ENCODE measurements at places on chromosomes 1 and 21. TPM values are rescaled to one million over a fixed set of nuclear protein-coding genes. Genes with fewer than 3 reads are reported as not detected.

ZC3H12A gene
- 35.4 TPM for total RNA-seq

TFF1 gene
- total RNA-seq: 233 TPM

NR0B2 gene
- 0.64 TPM for total RNA-seq

KMO gene
- 0.80 TPM for total RNA-seq

C8B gene
- not detected for total RNA-seq

GRCh38 chr1:159188375-159188788, 16.3 kb upstream of the ACKR1 start:
- peak; percentile 28 for DNase-seq

- no peak for DNase-seq
Measured at GRCh38 chr1:3429766-3430165, 24.7 kb upstream of the ARHGEF16 start.

DNA sequence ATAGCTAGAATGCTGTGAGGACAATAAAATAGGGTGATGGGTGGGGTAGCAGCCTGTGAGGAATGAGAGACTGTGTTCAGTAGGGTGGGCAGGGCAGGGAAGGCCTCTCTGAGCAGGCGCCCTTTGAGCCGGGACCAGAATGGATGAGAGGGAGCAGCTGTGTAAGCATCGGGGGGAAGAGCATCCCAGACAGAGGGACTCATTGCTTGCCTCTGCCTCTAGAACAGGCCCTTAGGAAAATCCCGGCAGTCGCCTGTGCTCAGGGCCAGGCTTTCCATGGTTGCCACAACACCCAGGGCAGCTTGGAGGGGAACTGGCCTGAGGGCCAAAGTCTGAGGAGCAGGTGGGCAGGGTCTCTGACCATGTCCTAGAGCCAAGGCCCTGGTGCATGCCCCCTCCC, 774 bp downstream of the SLC2A7 start:
- DNase-seq: no peak

DNA sequence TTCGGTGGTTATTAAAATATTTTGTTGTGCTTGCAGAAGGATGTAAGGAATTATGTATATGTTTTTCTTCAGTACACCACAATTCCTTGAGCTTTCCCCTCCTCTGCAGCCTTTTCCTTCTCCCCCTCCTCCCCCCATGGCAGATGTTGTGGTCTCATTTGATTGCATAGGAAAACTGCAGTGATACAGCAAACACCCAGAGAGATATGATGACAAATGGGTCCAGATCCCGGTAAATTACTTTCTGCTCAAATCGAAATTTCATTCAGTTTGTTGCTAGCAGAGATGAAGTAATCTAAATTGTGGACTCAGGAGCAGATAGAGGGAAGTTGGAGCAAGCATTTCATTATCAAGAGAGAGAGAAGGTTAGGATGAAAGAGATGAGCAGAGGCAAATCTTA, 9.9 kb downstream of the LMO4 start:
- DNase-seq: no peak

DNA sequence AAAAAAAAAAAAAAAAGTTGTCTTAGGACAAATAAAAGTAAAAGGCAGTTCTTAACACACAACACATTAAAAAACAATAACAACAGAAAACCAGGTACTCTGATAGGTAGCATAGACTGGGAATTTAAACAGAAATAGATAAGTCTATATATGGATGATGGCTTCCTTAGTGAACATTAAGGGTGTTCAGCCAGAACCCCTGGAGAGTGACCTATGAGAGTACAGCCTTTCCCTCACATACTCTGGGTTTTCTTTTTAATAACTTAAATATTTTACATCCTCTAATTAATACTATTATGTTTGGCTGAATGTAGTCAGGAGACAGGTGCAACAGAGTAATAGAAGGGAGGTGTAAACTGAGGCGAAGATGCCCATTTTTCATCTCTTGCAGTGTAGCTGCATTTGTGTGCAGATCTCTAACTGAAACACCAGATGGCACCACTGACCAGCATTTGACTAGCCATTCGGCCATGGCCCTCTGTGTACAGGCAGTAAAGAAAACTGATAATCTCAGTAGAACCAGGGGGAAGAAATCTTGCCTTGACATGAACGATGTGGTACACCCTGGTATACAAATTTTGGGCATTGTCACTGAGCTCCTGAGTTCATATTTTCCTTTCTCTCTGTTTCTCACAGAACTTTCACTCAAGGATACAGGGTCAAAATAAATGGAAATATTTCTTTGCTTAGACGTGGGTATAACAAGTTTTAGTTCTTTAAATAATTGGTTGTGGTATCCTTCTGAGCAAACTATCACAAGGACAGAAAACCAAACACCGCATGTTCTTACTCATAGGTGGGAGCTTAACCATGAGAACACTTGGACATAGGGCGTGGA, 7.6 kb downstream of the TTF2 start:
- DNase-seq: peak; percentile 34

- DNase-seq: no peak
Measured at GRCh38 chr1:178232949-178233348, 139.0 kb downstream of the RASAL2 start.

- no peak for DNase-seq
Measured at GRCh38 chr1:228740543-228741317, 5.5 kb downstream of the RHOU start.

GRCh38 chr1:12180903-12181302, 14.1 kb downstream of the TNFRSF1B start:
- no peak for DNase-seq

GRCh38 chr1:244412176-244412575, 39.5 kb downstream of the ADSS2 start:
- no peak for DNase-seq

DNA sequence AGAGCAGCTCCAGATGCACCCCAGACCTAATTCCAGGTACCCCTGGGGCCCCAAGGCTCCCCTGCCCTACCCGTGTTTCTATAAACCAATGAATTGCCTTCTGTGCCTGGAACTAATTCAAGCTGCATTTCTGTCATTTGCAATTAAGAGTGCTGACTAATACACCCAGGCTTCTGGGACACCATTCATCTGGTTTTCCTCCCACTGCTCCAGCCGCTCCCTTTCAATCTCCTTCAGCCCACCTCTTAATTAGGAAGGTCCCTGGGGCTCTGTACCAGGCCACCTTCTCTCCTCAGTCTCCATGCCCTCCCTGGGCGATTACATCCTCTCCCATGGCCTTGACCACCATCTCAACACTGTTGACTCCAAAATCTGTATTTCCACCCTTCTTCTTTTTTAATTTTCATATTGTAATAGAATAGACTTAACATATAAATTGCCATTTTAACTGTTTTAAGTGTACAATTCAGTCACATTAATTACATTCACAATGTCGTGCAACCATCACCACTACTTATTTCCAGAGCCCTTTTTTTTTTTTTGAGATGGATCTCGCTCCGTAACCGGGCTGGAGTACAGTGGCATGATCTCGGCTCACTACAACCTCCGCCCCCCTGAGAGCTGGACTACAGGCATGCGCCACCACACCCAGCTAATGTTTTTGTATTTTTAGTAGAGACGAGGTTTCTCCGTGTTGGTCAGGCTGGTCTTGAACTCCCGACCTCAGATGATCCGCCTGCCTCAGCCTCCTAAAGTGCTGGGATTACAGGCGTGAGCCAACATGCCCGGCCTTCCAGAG, 9.2 kb upstream of the GJB3 start:
- no peak for DNase-seq
